NCI-H1105 treated with DMSO at 0.1 percent for 48 hours (cell line): ENCODE measurements at places on chromosomes 11 and 22.

DNA sequence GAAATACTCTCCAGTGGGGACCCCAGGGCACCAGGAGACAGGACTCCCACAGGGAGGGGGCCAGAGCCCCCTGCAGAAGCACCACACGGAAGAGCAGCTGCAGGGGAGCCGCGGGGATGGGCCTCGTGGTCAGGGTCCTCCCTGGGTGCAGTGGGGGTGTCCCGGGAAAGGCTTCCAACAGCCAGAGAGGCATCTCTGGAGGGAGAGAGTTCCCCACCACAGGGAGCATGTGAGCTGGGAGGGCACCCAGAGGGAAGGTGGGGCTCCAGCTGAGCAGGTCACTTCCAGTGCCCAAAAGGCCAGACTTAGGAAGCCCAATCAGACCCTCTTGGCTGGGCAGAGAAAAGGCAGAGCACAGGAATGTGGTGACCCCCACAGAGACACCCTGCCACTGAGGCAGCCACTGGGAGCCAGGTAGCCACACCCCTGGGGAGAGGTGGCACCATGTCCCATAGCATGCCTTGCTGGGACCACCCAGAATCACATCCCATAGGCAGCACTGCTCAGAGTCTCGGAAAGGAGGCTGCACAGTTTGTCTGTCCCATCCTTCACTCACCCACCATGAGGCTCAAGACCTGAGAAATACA, 49.9 kb upstream of the LMO1 start:
- no peak for DNase-seq

DNA sequence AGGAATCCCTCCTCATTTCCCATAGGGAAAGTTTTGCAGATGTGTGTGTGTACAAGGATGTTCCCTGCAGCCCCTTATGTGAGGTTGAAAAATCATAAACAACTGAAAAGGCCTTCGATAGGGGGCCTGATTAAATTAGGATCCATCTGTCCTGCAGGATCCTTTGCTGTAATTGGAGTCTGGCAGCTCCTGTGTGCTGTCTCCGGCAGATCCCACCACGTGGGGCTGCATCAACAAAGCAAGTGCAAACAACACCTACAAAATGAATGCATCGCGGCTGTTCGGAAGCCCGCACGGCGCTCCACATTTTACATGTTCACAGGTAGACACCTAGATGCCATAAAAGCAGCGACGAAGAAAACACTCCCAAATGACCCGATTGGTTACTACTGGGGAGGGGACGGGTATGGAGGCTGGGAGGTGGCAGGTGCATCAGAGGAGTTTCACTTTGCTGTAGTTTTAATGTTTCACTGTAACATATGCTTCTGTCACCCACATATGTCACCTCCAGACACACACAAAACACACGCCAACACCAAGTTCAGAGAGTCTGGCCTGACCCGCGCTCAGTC, 52.2 kb downstream of the NFAM1 start:
- DNase-seq, result peak; percentile 8

DNA sequence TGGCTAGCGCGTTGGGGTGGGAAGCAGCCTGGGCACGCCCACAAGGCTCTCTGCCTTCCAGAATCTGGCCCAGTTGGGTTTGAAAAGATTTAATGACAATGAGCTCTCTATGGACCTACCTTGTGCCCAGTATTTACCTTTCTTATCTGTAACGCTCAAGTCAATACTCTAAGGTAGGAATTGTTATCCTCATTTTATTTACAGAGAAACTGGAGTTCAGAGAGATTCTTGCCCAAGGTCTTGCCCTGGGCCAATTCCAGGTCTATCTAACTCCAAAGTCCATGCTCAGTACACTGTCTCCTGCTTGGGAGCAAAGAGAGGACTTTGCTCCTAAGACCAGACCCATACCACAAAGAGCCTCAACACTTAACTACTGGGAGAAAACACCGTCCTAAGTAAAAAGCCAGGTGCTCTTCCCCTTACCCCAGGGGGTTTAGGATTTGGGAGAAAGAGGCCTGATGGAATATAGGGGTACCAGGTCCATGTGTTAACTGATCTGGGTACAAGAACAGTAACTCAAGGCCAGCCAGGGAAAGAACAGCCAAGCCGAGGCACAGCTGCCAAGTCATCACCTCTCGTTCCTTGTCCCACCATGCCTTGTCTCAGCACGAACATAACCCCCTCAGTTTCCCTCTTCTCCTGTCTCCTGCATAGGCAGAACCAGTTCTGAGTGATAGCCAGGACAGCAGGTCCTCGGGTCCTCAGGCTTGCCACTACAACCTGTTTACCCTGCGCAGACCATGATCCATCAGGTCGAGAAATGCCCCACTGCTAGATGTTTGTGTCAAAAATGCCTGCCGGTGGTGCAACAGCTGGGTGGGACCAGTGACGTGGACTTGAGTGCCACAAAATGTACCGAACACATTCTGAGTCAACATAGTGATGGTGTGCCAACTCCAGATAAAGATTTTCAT, 14.6 kb downstream of the APOA4 start:
- DNase-seq, result no peak

GRCh38 chr11:78390809-78391208, 26.8 kb downstream of the GAB2 start:
- no peak for DNase-seq

DNA sequence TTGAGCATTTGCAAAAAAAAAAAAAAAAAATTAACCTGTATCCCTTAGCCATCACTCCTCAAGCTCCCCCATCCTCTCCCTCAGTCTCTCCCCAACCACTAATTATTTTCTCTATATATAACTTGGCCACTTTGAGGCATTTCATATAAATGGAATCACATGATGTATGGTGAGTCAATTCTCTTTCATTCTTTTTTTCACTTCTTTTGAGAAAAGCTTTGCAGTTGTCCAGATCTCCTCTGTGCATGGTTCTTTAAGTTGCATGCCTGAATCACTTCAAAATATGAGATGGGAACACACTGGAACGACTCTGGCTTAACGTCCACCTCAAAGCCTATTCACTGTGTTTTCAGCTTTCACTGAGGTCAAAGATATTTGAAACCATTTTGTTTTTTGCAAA, 40.7 kb downstream of the SHANK2 start:
- no peak for DNase-seq

DNA sequence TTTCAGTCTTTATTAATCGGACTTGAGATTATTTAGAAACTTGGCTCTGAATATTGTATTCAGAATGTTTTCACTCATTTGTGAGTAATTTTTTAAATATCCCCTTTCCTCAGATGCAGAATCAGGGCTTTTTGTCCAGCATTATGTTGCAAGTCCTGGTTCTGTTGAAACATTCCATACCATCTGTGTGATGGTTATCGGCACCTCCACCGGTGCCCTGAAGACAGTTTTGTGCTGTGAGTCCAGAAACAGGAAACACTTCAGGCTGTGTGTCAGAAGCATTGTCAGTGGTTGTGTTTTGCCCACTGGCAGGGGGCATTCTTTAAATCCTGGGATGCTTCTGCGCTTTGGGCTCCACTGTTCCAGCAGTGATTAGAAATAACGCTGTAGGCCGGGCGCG, 20.4 kb downstream of the CDPF1 start:
- no peak for DNase-seq

GRCh38 chr11:3830088-3830487, 10.7 kb downstream of the RHOG start:
- no peak for DNase-seq

DNA sequence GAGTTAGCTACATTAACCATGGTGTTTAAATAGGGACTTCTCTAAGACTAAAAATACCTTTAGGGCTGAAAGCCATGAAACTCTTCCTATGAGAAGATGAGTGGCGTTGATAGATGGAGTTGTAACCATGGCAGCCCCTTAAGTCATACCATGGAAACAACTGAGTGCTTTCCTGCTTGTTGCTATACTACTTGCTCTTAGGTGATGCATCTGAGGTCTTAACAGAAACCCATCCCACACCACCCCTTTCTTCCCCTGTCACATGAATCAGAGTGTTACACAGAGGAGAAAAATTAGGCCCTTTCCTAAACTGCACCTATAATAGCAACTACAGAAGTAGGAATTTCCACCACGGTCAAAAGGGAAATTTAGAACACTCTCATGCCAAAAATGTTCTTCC, 64.3 kb upstream of the ZC3H12C start:
- no peak for DNase-seq

GRCh38 chr11:126335463-126335760, 20.1 kb upstream of the ST3GAL4 start:
- DNase-seq, result no peak

DNA sequence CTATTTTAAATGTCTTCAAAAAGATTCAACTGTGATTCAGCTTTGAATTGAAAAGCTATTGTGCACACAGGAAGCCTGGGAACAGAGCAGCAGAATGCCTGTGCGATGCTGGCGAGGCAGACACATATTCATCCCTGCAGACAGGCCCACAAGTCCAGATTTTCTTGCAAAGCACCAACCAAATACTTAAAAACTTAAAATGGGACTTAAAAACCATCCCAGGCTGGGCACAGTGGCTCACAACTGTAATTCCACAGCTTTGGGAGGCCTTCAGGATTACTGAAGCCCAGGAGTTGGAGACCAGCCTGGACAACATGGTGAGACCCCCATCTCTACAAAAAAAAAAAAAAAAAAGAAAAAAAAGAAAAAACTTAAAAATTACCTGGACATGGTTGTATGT, 122.6 kb upstream of the SERPIND1 start:
- DNase-seq, result no peak

DNA sequence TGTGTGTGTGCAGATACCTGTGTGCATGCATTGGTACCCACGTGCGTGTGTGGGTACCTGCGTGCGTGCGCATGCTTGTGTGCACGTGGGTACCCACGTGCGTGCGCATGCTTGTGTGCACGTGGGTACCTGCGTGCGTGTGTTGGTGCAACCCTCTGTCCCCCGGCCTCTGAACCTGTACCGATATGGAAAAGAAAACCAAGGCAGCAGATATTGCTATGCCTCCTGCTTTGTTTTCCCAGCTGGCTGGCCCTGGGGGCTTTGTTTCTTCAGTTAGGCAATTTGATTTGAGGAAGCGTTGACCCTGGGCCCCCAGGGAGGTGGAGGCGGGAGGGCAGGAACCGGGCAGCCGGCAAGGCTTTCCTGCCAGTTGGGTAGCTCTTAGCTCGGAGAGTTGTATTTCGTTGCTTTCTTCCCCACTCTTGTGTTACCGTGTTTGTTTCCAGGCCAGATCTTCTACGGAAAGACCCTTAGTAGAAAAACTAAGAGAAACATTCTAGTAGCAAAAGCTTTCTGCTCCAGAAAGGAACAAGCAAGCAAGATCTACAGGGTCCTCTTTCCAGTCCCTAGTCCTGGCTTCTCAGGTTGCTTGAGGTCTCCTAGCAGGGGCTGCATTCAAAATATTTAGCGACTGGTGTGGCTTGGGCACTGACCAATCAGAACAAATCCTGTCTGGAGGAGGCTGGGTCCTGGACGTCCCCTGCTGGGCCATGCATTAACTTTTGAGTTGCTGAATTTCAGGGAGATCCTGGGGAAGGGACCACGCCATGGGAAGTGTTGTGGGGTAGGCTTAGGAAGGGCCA, 26.3 kb upstream of the SORL1-AS1 start:
- DNase-seq, result no peak

DNA sequence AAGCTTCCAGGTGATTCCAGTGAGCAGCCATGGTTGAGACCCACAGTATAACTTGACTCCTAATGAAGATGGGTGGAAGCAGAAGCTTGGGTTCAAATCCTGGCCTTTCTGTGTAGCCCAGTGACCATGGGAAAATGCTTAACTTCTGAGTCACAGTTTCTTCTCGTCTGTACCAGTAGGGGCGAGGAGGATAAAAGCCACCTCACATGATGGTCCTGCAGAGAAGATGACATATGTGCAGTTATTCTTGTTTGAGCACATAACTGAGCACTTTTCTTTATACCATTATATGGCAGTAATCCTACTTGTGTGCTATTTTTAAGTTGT, 4.9 kb downstream of the TMEM109 start:
- no peak for DNase-seq

DNA sequence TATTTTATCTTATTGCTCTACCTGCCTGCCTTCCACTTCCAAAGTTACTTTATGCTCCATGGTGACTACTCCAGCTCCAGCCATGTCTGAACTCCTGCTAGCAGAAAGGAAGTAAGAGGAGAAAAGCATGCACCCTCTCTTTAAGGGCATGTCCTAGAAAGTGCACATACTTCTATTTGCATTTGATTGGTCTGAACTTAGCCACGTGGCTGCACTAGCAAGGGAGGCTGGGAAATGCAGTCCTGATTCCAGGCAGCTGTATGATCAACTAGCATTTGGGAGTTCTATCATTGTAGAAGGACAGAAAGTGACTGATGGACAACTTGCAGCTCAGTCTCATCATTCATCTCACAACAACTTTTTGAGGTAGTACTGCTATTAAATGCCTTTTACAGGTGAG, 515.7 kb downstream of the BUD13 start:
- no peak for DNase-seq

DNA sequence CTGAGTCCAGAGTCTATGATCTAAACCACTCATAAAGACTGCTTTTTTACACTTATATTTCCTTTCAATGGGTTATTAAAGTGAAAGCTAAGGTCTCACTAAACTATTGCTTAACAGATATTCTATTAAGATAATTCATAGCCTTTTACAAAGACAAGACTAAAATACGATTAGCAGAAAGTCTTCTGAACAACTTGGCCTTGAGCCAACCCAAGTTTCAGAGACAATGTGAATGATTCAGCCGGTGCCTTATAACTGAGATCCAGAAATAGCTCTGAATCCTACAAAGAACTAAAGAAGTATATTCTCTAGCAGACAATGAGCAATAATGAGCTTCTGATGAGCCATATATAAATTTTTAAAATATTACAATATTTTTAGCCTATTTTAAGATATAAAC, 41.5 kb upstream of the CARD18 start:
- DNase-seq, result no peak

- DNase-seq, result no peak
These were observed 72.9 kb upstream of the SEPTIN5 start for GRCh38 chr22:19641254-19641982.

GRCh38 chr22:35712672-35713071, 5.0 kb upstream of the APOL5 start:
- DNase-seq, result no peak

- DNase-seq, result peak; percentile 52
These were observed 1348.2 kb upstream of the RAG2 start for GRCh38 chr11:37946155-37946766.

DNA sequence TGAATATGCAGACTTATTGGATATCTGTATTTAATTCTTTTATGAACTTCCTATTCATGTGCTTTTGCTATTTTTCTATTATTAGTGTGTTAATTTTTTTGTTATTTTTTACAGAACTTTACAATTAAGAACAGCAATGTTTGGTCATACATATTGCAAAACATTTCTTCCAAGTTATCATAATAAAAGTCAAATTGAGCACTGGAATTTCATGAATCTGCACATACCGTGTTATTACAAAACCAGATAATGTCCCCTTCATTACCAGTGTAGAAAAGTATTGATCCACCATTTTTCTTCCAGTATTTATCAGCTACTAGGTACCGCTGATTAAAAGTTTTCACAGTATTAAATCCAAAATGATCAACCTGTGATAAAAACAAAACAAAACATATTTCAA, 40.5 kb downstream of the PRCP start:
- no peak for DNase-seq

GRCh38 chr11:67238894-67239782, 27.1 kb upstream of the GRK2 start:
- DNase-seq, result no peak

GRCh38 chr11:102014756-102015155, 32.5 kb upstream of the CFAP300 start:
- DNase-seq, result no peak
